CD14-positive monocyte (primary cell): ENCODE measurements at places on chromosomes 16 and 17.

- H3K27ac ChIP-seq: no peak overlapping the region
- peaks cover 21% of the 10 kb centered on the region for H3K4me1 ChIP-seq
- H3K36me3 ChIP-seq: no peaks in the 10 kb centered on the region
- DNase-seq: no peak
- no peak overlapping the region for H3K4me3 ChIP-seq
- no peaks in the 10 kb centered on the region for H3K27me3 ChIP-seq
Measured at GRCh38 chr16:25023556-25023955, 8.4 kb upstream of the ARHGAP17 start.

DNA sequence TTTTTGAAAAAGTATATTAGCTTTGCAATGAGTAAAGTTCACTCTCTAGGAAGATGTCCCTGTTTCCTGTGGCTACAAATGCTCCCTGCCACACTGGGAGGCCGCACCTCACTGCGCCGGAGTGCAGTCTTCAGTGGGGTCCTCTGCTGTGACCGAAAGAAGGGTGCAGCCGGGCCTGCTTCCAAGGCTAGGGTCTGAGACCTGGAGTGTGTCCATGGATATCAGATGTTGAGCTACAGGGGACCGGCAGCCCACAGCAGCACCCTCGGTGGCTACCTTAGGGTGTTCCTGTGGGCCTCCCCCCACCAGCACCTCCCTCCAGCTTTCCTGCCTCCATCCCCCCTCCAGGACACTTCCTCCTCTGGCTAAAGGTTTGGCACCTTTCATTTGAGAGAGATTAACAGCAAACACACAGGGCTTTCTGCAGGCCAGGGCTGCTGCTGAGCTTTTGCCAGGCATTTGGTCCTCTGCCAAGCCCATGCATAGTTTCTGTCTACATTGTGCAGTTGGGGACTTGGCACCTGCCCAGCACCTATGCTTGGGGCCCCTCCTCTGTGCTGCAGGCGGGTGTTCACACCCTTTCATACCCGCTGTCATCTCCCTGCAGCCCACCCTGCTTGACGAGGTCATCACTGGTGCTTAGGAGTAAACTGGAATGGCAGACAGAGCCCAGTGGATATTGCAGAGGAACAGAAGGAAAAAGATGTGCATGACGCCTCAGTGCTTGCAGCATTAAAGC lies 33.8 kb upstream of the CRISPLD2 start:
- H3K27ac ChIP-seq: no peak overlapping the region
- no peaks in the 10 kb centered on the region for H3K4me1 ChIP-seq
- H3K4me3 ChIP-seq: no peak overlapping the region
- H3K36me3 ChIP-seq: no peaks in the 10 kb centered on the region
- no peaks in the 10 kb centered on the region for H3K27me3 ChIP-seq
- DNase-seq: no peak

DNA sequence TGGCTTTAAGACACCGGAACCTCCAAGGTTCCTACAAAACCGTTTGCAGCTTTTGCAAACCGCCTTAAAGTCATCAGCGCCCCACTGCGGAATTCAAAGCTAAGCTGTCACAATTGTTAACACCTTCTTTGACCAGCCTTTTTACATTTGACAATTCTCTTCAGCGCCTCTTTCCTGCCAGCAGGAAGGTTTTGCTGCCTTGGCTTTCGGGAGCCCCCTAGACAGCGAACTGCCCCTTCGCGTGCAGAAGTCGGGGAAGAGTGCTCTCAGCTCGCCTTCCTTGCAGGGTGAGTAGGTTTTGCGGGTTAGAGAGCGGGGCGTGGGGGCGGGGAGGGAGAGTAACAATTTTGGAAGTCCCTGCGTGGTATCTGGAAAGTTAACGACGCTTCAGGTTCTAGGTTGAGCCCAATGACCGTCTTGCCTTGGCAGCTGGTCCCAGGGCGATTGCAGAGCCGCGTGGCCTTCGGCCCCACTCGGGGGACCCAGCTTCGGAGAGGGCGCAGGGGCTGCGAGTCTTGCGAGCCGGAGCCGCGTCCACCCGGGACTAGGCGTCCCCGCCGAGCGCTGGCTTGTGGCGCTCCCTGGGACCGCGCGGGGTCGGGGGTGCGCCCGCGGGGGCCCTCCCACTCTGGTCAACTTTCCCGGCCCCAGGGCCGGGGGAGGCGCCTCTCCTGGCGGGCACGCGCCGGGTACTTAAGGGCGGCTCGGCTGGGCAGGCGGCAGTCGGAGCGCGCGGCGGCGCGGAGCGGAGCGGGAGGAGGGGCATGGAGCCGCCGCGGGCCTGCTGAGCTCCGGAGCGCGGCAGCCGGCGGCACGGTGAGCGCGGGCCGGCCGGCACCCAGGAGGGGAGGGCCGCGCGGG lies at the start of gene HAS3:
Gene HAS3 (plus strand): TSS at position 153 of the 861 bp plus-strand sequence. CDS start 3,743 bp downstream, outside the sequence.
- peaks cover 8% of the 10 kb centered on the region for H3K36me3 ChIP-seq
- no peak within 1 kb of the TSS for H3K27ac ChIP-seq
- peaks cover 49% of the 10 kb centered on the region for H3K27me3 ChIP-seq
- H3K4me1 ChIP-seq: peaks cover 25% of the 10 kb centered on the region

- H3K27me3 ChIP-seq: peaks cover 52% of the 10 kb centered on the region
- no peak within 1 kb of the TSS for H3K27ac ChIP-seq
- no peaks in the 10 kb centered on the region for H3K4me1 ChIP-seq
- H3K36me3 ChIP-seq: no peaks in the 10 kb centered on the region
Measured at GRCh38 chr16:71626018-71626857, at the start of gene MARVELD3. Gene MARVELD3, plus strand, starts transcription at chr16:71626184. Its CDS starts 46 bp downstream, at chr16:71626230.

DNA sequence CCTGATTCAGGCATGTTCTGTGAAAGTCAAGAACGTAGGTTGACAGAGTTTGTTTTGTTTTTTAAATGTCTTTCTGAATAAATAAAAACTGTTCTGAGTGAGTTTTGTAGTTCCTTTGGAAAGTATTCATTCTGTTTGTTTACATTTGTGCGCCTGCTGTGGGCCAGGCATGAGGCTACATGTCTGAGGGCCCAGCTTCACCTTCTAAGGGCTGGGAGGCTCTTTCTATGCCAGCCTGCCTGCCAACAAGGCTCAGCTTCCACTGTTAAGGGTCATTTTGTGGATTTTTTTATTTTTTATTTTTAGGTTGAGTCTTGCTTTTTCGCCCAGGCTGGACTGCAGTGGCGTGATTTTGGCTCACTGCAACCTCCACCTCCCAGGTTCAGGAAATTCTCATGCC lies 6.1 kb downstream of the WWOX start:
- H3K27ac ChIP-seq: no peak overlapping the region
- H3K36me3 ChIP-seq: peaks cover under 1% of the 10 kb centered on the region
- H3K4me3 ChIP-seq: no peak overlapping the region

DNA sequence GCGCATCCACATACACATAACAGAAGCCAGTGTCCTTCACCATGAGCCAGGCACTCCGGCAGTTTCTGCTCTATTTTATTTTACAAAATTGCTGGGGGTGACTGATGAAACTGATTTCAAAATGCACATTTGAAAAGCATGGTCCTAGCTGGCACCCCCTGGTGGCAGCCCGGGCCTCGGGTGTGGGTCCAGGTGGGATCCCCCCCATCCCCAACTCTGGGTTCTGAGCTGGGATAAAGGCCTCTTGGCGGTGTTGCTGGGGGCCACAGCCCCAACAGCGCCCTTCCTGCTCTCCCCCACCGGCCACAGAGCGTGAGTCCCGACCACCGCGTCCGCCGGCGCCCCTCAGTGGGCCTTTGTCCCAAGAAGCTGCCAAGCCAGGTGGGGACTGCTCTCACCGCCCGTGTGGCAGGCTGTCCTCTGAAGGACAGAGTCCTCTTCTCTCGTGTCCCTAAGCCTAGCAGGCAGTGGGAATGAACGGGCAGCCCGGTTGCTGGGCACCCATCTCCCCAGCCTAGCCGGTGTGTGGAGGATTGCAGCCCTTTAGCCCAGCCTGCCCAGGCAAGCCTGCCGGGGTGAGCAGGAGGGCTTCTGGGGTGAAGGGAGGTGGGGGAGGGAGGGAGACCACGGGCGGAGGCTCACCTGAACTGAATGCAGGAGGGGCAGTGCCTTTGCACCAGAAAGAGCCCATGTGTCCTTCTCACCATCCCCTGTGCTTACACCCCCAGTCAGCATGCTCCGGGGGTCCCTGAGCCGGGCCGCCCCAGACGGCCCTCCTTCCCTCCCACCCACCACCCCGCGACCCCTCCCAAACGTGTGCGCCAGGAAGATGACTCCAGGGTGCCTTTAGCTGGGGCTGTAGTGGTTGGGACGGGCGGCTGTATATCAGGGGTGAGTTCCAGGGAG lies 898 bp downstream of the SNAI3 start:
- peak overlapping the region; percentile 41 for H3K27ac ChIP-seq
- peaks cover 8% of the 10 kb centered on the region for H3K36me3 ChIP-seq
- DNase-seq: peak; percentile 78
- H3K4me1 ChIP-seq: peaks cover 63% of the 10 kb centered on the region

GRCh38 chr16:15398618-15399316 lies 3.2 kb downstream of the MPV17L start:
- no peaks in the 10 kb centered on the region for H3K36me3 ChIP-seq
- DNase-seq: no peak
- peaks cover 6% of the 10 kb centered on the region for H3K4me1 ChIP-seq

DNA sequence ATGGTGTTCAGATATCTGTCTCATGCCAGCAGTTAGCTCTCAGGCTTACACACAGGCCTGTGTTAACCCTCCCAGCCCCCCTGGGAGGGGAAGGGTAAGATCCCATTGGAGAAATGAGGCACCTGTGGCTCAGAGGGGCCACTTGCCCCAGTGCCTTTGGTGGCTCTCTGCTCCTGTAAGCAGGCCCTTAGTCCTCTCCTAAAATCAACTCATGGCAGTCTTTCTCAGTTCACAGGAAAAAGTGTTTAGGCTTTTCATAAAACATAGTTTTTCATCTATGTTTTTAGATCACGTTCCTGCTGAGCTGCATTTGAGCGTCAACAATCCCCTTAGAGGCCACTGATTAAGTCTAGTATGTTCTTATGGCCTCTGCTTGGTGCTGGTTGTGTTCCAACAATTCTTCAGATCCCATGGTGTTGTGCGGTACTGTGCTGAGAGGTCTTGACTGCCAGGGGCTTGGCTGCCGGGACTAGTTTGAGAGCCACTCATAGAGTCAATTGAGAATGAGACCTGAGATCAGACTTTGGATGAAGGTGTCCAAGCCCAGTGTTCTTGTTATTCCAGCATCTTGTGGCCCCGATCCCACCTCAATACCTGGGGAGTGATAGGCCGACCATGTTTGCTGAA lies 10.6 kb downstream of the TAOK2 start:
- no peak overlapping the region for H3K4me3 ChIP-seq
- no peak overlapping the region for H3K27ac ChIP-seq
- DNase-seq: no peak
- H3K4me1 ChIP-seq: no peaks in the 10 kb centered on the region
